Stimulated activated CD8-positive, alpha-beta memory T cell treated with anti-CD3 and anti-CD28 coated beads, Interleukin-15, amount 100 ng/mL, for 48 hours (primary cell): ENCODE measurements at places on chromosomes 2 and 18.
A peak's percentile ranks its signal among the peaks of the same experiment; 100 is the strongest.

- DNase-seq = no peak
These were observed 496.9 kb upstream of the HNMT start for GRCh38 chr2:137467246-137467862.

DNA sequence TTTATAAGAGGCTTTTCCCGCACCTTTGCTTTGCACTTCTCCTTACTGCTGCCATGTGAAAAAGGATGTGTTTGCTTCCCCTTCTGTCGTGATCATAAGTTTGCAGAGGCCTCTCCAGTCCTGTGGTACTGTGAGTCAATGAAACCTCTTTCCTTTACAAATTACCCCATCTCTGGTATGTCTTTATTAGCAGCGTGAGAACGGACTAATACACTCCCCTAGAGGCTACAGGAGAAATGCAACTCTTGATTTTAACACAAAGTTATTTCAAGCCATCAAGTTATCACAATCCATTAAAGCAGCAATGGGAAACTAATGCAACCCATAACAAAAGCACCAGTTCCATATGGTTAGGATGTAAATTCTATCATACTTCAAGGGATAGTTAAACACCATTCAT, 1378.8 kb upstream of the DDX18 start:
- DNase-seq = no peak

DNA sequence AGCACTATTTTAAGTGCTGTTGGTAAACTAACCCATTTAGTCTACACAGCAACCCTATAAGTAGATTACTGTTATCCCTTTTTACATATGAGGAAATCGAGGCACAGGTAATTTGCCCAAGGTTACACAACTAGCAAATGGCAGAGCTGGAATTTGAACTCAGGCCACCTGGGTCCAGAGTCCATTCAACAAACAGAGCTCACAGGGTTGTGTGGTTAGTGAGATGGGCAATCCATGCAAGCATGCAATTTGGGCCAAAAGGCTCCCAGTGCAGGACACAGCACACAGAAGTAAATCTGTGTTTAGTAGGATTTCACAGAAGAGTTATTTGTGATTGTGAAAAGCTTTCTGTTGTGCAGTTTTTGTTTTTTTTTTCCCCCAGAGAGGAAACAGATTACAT, 187.8 kb upstream of the MSH6 start:
- no peak for DNase-seq

- DNase-seq = no peak
These were observed 1.8 kb downstream of the RNPEPL1 start for GRCh38 chr2:240569998-240570530.

DNA sequence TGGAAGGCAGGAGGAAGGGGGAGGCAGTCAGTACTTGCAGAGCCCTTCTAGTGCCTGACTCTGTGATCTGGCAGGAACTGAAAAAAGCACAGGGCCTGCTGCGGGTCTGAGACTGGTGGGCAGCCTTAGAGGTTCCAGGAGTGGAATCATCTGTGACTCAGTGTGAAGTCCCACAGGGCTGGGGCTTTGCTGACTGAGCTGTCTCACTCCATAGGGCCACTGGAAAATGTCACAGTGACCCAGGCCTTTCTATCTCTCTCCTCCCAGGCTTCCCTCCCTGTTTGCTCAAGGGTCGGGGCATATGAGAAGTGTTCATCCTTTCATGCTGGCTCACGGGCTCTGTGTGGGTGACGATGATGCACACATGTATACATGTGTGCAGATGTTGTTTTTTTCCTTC, 47.1 kb upstream of the ZFP36L2 start:
- peak; percentile 16 for DNase-seq

DNA sequence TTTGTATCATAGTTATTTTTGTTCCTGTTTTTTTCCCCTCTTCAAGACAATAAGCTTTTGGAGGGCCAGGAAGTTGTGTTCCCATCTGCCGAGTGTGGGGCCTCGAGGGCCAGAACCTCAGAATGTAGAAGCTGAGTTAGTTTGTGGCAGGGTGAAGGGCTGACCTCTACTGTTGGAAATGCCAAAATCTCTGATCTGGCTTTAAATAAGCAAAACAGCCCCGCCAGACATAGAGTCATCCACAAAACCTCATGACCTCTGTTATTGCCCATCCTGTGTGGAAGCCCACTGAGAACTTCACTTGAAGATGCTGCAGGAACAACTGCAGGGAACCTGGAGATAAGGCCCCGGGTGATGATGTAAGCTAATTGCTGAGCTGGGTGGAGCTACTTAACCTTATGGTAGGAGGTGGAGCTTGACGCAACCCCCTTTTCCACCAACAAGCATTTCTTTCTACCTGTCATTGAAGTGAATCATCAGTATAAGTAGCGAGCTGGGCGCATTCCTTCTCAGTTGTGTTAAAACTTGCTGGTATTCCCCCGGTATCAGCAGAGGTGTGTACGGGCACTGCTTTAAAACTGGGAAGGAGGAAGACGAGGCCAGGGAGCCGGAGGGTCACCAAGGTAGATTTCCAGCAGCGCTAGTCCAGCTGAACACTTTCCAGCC, 177.2 kb downstream of the NEDD4L start:
- DNase-seq = no peak

- DNase-seq = no peak
These were observed 375.3 kb downstream of the PIK3C3 start for GRCh38 chr18:42330296-42330695.

GRCh38 chr2:95071856-95072255, 46.3 kb downstream of the MAL start:
- no peak for DNase-seq
